CD14-positive monocyte (primary cell): ENCODE measurements at places on chromosomes 4 and X. TPM values are rescaled to one million over a fixed set of nuclear protein-coding genes. Genes with fewer than 3 reads are reported as not detected.

GRCh38 chr4:48290146-48290772 lies 20.6 kb upstream of the TEC start:
- DNase-seq = peak; percentile 22

GRCh38 chr4:56360071-56360470 lies 27.2 kb downstream of the AASDH start:
- no peak for DNase-seq

DNA sequence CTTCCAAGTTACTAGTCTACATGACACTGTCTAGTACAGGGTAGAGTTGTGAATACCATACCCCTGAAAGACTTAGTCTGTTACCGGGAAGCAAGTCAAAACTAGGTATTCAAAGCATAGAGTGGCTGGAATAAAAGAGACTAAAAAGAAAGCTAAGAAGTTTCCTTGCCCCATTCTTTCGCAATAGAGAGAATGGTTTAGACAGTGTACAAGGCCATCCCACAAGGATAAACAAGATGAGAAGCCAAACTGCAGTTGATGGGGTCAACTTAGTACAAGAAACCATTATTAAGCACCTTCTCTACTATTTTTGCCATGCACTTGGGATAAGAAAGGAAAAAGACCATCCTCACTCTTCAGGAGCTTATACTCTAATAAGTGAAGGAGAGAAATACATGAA lies 30.3 kb downstream of the AMMECR1 start:
- no peak for DNase-seq

The NSUN7 gene
- polyA plus RNA-seq = 0.62 TPM

- no peak for DNase-seq
These were observed 225.8 kb downstream of the IQCM start for GRCh38 chr4:149589826-149590225.

The COX7B2 gene
- not detected in 2 replicates for polyA plus RNA-seq

DNA sequence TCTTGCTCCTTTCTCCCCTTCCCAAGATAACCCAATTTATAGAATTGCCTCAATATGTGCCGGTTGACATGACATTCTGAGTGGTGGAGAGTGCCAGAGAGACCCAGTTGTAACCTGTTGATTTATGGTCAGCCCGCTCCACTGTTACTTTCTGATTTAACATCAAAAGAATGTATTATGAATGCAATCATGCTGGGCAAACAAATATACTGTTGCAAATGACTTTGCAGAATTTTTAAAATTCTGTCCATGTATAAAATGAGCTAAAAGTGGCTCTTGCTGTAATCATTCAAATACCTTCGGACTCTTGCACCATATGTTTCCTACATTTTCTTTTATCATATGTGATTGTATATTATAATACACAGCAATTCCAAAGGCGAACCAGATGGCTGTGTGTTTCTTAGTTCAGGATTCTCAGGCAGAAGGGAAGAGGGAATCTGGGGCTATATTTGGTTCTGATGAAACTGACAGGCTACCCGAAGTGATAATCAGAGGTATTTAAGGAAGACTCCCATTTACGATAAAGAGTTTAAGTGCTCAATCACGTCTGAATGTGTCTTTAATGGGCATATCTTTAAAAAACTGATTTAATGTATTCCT lies 131.7 kb downstream of the CLCN4 start:
- no peak for DNase-seq

GRCh38 chr4:38510201-38510600 lies 153.8 kb upstream of the KLF3 start:
- no peak for DNase-seq

- DNase-seq = no peak
These were observed 7.2 kb downstream of the RAB28 start for GRCh38 chr4:13476915-13477314.
